ENCODE measurements at places on chromosomes 1 and 21. TPM values are rescaled to one million over a fixed set of nuclear protein-coding genes. Genes with fewer than 3 reads are reported as not detected.

LAMC1 gene
- polyA plus RNA-seq, result 101 TPM

ITLN2 gene
- not detected for polyA plus RNA-seq

MORN1 gene
- polyA plus RNA-seq, result 13.7 TPM

CCDC27 gene
- polyA plus RNA-seq, result not detected

L1TD1 gene
- polyA plus RNA-seq, result not detected

HMCN1 gene
- polyA plus RNA-seq, result 59.5 TPM

GBP6 gene
- not detected for polyA plus RNA-seq

- peaks cover 20% of the 10 kb centered on the region for H3K4me1 ChIP-seq
- H3K36me3 ChIP-seq, result peaks cover 25% of the 10 kb centered on the region
- DNase-seq, result no peak
These were observed 1.5 kb downstream of the RGS2 start for GRCh38 chr1:192810253-192810880.

GRCh38 chr1:156877433-156878170 lies 15.9 kb upstream of the PEAR1 start:
- DNase-seq, result no peak

DNA sequence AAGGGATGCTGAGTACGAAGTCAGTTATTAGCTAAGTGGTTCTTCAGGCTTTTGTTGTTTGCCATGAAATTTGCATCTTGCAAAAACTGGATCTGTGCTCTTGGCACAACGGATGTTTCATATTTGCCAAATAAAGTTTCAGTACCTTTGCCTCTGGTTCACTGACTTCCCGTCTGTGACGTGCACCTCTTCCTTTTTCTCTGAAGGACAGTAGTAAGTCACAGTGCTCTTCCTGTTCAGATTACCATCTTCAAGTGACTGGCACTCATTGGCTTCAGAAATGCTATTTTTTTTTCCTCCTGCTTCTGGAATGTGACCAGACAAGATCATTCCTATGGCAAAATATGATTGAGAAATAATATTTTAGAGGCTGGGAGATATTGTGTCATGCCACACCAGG lies 75.9 kb upstream of the GREM2 start:
- H3K27ac ChIP-seq, result no peak overlapping the region
- H3K4me3 ChIP-seq, result no peak overlapping the region
- no peaks in the 10 kb centered on the region for H3K4me1 ChIP-seq
- H3K36me3 ChIP-seq, result no peaks in the 10 kb centered on the region

DNA sequence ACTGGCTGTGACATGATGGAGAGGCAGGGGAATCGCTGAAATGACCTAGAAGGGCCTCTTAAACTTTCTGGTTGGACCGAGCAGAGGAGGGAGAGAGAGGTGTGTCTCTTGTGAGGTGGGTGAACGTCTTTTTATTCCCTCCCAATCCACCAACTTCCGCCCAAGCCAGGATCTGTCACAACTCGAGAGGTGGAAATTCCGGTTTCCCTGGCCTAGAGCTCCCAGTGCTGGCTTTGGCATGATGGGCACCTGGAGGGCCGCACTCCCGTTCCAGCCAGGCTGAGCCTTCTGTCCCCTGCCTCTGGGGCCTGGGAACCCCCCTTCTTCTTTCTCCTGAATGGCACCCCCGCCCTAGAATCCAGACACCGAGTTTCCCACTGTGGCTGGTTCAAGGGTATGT lies at the start of gene SEMA4A:
Gene SEMA4A (plus strand): TSS at position 224 of the 400 bp plus-strand sequence. CDS start 994 bp downstream, outside the sequence.
- no peak within 1 kb of the TSS for H3K4me3 ChIP-seq
- DNase-seq, result no peak

DNA sequence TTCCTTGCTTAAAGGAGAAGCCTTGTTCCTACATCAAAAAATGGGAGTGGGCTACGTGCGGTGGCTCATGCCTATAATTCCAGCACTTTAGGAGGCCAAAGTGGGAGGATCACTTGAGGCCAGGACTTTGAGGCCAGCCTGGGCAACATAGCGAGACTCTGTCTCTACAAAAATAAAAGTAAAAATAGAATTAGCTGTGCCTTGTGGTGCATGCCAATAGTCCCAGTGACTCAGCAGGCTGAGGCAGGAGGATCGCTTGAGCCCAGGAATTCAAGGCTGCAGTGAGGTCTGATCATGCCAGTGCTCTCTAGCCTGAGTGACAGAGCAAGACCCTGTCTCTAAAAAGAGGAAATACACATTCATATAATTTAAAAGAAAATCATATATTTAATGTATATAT lies 127.1 kb downstream of the C1orf21 start:
- no peak for DNase-seq
- peaks cover 13% of the 10 kb centered on the region for H3K36me3 ChIP-seq
- peak overlapping the region; percentile 6 for H3K27ac ChIP-seq
- no peak overlapping the region for H3K4me3 ChIP-seq
- no peaks in the 10 kb centered on the region for H3K27me3 ChIP-seq

DNA sequence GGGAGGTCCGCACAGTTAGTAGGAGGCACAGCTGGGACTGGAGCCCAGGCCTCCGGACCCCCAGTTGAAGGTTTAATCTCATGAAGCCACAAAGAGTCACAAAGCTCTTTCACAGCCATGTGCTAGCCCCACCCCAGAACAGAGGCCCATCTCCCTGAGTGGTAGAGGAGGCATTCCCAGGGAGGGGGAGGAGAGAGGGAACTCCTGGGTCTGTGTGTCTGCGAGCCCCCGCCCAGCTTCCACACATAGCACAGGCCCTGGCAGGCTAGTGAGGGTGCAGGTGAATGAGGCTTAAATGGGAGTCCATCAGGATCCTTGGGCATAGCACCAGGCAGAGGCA lies 197.8 kb downstream of the MATN1 start:
- no peaks in the 10 kb centered on the region for H3K36me3 ChIP-seq
- no peak overlapping the region for H3K27ac ChIP-seq
- no peak overlapping the region for H3K4me3 ChIP-seq
- no peaks in the 10 kb centered on the region for H3K4me1 ChIP-seq
- no peaks in the 10 kb centered on the region for H3K27me3 ChIP-seq

- DNase-seq, result no peak
- no peak overlapping the region for H3K4me3 ChIP-seq
- H3K36me3 ChIP-seq, result no peaks in the 10 kb centered on the region
- H3K27me3 ChIP-seq, result no peaks in the 10 kb centered on the region
- peak overlapping the region; percentile 1 for H3K27ac ChIP-seq
- peaks cover 6% of the 10 kb centered on the region for H3K4me1 ChIP-seq
These were observed 8.7 kb downstream of the PKNOX1 start for GRCh38 chr21:42983103-42983502.

- H3K4me1 ChIP-seq, result peaks cover 5% of the 10 kb centered on the region
- H3K36me3 ChIP-seq, result no peaks in the 10 kb centered on the region
- H3K27ac ChIP-seq, result no peak overlapping the region
These were observed 41.6 kb upstream of the TMEM52 start for GRCh38 chr1:1960480-1961196.

DNA sequence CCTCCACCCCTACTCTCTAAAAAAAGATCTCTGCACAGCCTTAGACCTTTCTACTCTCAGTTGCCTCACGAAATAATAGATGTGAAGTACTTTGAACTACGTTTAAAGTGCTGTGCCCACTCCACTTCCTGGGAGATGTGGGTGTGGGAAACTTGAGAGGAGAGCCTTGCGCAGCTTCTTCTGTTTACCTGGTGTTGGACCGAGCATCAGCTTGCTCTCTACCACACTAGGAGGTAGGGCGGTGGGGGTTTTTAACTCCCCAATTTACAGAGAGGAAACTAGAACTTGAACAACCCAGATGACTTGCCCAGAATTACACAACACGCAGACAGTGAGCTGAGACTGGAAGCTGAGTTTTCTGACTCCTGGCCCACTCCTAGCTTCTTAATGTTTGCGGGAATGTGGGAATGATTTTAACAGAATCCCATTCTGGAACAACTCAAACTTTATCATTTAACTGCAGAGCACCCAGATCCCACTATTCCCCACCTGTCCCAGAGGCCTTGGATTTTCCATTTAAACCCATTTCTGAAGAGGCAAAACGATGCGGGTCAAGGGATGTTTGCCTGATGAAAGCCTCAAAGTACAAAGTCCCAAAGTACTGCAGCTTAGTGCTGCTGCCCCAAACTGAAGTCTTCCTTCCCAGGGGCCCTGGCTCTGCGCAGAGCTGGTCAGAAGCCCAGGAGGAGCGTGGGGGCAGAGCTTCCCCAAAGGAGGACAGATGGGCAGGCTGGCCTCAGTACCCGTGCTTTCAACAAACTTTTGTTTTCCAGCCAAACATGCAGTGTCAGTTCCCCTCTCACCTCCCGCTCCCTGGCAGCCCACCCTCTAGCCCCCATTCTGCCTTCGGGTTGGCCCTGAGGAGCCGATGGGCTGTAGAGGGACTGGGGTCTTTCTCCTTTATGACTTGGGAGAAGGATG lies 19.0 kb downstream of the BTG2 start:
- no peak overlapping the region for H3K27ac ChIP-seq
- no peak for DNase-seq
- H3K4me3 ChIP-seq, result no peak overlapping the region
- peaks cover 48% of the 10 kb centered on the region for H3K4me1 ChIP-seq
- H3K36me3 ChIP-seq, result no peaks in the 10 kb centered on the region

DNA sequence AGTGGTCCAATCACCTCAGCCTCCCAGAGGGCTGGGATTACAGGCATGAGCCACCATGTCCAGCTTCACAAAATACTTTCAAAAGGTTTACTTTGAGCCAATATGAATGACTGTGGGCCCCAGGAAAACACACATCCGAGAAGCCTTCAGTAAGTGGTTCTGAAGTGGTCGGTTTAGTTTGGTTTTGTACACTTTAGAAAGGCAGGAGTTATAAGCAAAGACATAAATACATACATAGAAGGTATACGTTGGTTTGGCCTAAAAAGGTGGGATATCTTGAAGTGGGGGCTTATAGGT lies 3.2 kb upstream of the MIB2 start:
- no peaks in the 10 kb centered on the region for H3K27me3 ChIP-seq
- H3K27ac ChIP-seq, result no peak overlapping the region
- DNase-seq, result no peak
- peaks cover 17% of the 10 kb centered on the region for H3K4me1 ChIP-seq
- no peaks in the 10 kb centered on the region for H3K36me3 ChIP-seq

GRCh38 chr1:14939527-14940284 lies 213.8 kb upstream of the TMEM51 start:
- H3K36me3 ChIP-seq, result no peaks in the 10 kb centered on the region
- no peaks in the 10 kb centered on the region for H3K27me3 ChIP-seq
- no peak for DNase-seq
- H3K4me3 ChIP-seq, result no peak overlapping the region
- H3K27ac ChIP-seq, result no peak overlapping the region

DNA sequence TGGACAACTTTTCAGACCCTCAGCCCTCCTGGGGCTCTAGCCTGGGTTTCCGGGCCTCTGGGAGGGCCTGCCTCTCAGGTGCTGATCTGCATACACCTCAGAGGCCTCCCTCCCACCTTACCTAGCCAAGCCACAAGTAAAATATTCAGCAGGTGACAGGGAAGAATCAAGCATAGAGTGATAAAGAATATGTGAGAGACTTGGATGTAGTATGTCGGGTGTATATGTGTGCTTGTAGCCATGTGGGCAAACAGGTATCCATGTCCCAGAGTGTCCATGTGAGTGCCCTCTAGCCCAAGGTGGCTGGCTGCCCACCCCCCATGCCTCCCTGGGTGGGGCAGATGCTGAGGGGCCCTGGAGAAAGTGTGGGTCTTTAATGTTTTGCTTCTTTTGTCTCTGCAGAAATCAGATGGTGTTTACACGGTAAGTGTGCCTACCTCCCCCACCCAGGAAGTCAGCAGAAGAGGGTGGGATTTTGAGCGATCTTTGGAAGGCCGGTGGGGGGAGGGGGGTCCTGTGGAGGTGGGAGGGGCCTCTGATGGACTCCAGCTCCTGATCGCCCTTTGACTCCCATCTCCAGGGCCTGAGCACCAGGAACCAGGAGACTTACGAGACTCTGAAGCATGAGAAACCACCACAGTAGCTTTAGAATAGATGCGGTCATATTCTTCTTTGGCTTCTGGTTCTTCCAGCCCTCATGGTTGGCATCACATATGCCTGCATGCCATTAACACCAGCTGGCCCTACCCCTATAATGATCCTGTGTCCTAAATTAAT lies 3.4 kb downstream of the FCER1G start:
- H3K4me1 ChIP-seq, result no peaks in the 10 kb centered on the region
- H3K4me3 ChIP-seq, result no peak overlapping the region
- H3K36me3 ChIP-seq, result peaks cover 10% of the 10 kb centered on the region

DNA sequence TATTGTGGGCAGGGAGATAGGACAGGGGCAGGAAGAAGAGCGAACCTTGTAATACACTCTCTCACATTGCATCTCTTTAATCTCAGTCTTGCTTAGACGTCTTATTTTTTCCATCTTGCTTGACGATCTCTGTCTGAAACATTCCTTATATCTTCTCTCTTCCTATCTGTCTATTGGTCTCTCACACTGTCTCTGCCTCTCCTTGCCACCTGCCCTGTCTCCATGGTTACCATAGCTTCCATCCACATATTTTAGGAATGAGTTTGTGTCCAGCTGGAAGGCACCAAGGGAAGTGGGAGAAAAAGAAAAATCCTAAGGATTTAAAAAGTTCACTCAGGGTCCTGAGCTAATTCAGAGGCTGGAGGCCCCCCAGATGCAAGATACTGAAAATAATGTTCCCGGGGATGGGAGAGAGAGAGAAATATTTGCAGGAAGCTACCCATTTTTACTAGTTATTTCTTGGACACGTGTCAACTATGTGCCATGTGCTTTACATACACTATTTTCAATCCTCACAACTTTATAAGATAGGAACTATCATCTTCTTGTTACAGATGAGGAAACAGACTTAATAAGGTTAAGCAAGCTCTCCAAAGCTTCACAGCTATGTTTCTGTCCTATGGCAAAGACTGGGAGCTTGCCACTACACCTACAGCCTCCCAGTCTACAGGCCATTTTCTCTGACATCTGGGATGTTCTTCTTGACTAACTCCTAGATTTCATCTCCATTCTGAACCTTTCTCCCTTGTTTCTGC lies 933 bp downstream of the ANKRD34A start:
- no peaks in the 10 kb centered on the region for H3K36me3 ChIP-seq
- no peaks in the 10 kb centered on the region for H3K27me3 ChIP-seq
- H3K4me3 ChIP-seq, result peak overlapping the region; percentile 77
- no peak for DNase-seq
